ENCODE measurements at places on chromosomes 16 and 17.

DNA sequence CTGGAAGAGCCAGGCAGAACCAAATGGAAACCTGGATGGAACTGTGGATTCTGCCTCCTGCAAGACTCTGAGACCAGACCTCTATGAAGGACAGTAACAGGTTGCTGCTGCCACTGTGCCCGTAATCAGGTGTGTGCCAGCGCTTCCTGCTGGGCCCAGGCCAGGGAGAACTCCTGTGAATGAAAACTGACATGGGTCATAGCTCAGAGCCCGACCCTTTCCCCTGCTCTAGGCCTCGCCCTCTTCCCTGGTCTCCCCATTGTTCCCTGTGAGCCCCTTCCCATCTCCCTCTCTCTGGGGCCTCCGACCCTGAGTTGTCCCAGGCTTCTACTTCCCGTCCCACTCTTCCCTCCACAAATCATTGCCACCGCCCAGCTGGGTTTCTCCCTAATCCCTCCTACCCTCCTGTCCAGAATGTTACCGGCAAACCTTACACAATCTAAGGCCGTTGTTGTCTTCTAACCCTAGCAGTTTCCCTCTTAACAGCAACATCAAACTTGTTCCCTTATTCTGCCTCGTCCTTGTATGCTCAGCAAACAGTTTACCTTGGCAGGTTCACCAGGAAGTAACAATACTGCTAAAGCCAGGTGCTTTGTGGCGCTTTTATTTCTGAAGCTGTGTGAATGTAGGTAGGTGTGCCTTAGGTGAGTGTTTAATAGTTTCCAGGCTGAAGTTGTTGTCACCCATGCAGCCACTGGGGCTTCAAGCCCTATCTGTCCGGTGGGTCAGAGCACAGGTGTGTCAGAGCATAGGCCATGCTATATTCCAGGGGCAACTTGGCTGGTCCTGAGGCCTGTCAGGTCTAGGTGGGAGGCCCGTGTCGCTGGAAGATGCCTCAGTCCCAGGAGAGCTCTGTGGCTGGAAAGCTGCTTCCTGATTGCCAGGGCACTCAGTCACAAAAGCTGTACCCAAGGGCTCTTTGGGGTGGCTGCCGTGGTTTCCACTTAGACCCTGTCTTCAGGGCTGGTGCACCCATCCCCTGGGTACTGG, 32.0 kb downstream of the SMPD3 start:
- DNase-seq: peak; percentile 65

DNA sequence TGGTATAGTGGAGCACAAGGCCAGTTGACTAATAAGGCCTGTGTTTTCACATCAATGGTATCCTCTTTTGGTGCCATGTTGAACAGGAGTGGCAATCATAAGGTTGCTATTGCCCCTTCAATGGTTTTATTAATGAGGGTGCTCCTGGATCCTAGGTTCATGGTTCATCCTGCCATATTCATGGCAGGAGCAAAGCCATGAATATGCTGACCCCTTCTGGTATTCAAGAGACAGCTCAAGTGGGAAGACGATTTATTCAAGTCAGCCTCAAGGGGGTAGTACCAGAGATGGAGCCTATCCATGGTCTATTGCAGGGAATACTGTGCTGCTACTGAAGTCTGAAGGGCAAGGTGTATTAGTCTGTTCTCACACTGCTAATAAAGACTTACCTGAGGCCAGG, 2.6 kb downstream of the ABCA9 start:
- no peak for DNase-seq

DNA sequence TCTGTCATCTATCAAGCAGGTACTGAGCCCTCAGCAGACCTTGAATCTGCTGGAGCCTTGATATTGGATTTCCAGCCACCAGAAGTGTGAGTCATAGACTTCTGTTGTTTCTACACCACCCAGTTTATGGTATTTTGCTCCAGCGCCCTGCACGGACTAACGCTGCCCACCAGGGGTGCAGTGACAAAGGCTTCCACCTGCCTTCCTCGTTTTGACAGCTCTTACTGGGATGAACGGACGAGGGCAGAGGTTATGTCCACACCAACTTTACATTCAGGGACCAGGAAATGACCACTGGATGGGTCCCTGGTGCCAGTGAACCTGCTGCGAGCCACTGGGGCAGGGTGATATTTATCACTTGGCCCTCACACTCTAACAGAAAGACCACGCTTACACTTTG, 66.6 kb upstream of the CBX4 start:
- no peak for DNase-seq

DNA sequence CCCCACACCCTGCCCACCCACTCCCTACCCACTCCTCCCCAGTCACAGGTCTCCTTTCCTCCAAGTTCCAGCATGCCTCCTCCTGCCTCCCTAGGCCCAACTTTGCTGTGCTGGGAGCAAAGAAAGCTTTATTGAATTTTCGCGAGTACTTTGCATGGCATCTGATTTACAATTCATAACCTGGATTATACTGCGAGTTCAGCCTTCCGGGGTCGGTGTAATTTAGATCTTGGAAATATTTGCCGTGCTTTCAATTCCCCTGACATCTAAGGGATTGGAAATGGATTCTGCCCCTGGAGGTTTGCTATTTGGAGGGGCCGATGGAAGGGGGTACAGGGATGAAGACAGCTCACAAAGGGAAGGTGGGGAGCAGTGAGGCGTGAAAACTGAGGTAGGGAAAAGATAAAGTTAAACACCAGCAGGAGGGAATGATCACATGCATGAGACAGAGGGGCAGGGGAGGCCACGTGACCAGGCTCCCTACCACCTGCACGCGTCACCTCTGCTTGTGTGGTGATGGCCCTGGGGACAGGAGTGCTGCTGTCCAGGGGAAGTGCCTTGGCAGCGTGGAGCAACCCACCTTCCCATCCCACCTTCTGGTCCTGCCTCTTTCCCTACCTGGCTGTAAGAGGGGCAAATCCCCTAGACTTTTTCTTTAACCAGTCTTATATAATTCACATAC, 132.3 kb upstream of the RPL38 start:
- DNase-seq: no peak

DNA sequence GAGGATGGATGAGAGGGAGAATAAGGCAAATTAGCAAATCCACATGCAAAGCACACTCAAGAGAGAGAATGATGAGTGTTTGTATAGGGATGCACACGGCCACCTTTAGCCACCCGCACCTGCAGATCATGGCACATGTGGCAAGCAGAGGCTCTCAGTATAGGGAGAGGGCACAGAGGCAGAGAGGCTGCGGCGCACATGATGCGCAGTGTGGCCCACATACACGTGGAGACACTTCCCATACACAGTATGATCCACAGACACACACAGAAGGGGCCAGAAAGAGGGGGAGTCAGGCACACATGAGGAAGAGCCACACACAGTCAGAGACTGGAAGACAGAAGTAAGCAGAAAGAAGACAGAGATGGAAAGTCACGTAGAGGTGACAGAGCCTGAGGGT, 6.5 kb upstream of the CHD3 start:
- peak; percentile 75 for DNase-seq

- DNase-seq: no peak
Measured at GRCh38 chr17:6413065-6413464, 21.9 kb downstream of the AIPL1 start.

DNA sequence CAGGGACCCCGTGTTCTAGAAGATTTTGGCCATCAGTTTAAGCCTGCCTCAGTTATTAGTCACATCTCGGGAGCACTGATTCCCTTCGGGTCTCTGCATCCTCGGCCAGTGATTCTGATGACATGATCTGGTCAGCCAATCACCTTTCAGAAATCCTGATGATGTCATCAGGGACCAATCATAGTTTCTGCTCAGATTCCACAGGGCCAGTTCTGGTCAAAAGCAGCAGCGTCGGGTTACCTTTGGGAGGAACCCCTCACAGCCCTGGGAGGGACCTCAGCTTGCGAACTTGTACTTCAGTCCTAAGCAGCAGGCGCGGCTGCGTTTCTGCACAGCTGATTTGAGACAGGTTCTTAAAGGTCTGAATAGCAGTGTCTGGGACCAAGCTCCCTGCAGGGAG, 13.9 kb downstream of the KDM8 start:
- no peak for DNase-seq

GRCh38 chr17:43329183-43329582, 69.6 kb upstream of the ARL4D start:
- no peak for DNase-seq

- no peak for DNase-seq
Measured at GRCh38 chr16:81526199-81526598, 81.6 kb downstream of the CMIP start.

GRCh38 chr17:1532836-1533602, 16.6 kb upstream of the INPP5K start:
- DNase-seq: no peak

DNA sequence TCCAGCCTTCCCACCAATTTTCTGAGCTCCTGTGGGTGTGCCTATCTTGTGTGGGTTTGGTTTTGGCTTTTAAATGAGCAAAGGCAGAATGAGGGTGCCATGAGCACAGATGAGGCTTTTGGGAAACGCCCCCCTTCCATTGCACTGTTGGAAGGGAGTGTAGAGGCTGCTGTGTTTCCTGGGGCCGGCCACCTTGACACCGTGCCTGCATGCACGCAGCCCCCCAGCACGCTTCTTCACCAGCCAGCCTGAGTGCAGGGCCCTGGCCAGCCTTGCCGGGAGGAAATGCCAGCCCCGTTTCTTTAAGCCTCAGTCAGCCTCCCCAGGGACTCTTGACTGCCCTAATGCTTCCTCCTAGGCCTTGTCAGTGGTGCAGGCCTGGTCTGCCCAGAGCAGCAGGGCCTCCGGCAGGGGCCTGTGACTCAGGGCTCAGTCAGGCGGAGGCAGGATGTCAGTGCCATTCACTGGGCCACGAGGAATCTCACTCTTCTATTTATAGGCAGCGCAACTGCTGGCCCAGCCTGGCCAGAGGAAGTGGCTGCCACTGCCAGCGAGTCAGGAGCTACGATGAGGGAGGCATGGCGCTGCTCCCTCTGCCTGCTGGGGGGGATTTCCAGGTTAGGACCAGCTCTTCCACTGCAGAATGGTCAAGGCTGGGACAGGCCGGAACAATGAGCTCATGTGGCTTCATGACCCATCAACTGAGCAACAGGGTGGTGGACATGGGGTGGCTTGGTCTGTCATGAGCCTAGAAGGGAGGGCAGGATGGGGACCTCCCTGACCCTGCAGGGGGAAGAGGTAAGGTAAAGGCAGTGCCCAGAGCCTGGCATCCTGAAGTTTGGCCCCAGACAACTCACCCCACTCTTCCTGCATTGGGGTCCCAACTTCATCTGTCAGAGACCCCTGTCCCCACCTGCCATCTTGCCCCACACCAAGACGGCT, 205.2 kb downstream of the RAB11FIP4 start:
- no peak for DNase-seq

DNA sequence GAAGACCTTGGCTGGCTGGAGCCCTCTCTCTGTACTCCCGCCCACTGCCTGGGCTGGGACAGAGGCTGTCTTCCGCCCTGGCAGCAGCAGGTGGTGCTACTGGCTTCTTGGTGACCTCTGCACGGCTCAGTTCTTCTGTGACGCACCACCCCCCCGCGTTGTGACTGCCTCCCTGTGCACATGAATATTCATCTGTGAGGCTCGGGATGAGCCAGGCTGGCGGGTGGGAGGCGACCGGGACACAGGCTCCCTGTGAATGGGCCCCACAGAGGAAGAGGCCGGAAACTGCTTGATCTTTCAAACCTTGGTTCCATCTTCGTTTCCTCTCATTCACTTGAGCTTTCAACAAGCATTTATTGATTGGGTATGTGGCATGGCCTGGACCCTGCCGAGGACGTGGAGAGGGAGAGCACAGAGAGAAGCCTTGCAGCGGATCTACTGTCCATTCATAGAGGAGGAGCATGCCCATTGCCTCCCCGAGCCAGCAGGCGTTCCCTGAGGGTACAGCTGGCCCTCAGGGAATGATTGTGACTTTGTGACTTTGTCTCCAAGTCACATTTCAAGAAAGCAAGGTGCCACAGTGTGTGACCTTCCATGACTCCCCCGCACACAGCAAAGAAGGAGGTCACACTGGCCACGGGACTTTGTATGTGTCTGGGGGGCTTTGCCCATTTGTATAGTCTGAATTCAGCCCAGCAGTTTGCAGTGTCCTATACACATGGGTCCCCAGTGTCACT, 45.0 kb downstream of the B9D1 start:
- DNase-seq: peak; percentile 95

GRCh38 chr16:69243479-69243878, 56.5 kb downstream of the SNTB2 start:
- no peak for DNase-seq

- DNase-seq: no peak
Measured at GRCh38 chr16:49542391-49542891, 168.8 kb downstream of the C16orf78 start.

DNA sequence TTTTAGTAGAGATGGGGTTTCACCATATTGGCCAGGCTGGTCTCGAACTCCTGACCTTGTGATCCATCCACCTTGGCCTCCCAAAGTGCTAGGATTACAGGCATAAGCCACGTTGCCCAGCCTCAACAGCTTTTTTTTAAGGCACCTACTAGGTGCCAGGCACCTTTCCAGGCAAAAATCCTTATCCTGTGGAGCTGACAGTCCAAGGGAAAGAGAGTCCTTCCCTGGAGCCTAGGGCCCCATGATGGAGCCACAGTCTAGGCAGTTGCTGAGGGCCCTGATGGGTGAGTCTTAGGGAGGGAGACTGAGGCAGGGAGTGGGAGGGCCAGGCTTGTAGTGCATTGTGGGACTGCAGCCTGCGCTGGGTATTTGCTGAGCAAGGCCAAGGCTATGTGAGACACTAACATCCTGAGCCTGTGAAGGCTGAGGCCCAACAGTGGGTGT, 79.6 kb upstream of the TOB1 start:
- no peak for DNase-seq

- DNase-seq: no peak
Measured at GRCh38 chr16:7505495-7505894, 172.8 kb downstream of the RBFOX1 start.

- no peak for DNase-seq
Measured at GRCh38 chr17:20771104-20771503, 191.6 kb downstream of the CDRT15L2 start.

DNA sequence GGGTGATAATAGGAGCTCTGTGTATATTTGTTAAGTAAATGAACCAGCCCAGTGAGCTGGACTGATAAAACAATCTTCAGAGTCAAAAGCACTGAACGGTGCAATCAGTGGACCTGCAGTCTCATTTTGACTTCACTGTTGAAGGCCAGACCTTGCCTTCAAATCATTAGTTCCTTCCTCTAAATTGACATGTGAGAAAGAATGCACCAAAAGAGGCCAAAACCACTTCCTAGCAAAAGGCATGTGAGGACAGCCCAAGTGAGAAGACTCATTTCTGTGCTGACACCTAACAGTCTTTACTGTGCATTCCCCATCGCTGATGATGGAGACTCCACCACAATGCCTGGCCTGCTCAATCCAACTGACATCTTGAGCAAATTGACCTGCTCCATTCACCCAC, 10.6 kb downstream of the GTF3C1 start:
- DNase-seq: no peak

All from NCI-H510A (cell line).